ENCODE measurements at places on chromosomes 1 and 21. TPM values are rescaled to one million over a fixed set of nuclear protein-coding genes. Genes with fewer than 3 reads are reported as not detected.

SPRR2G gene
- not detected for total RNA-seq

PGLYRP3 gene
- total RNA-seq, result not detected

OR2T29 gene
- not detected for total RNA-seq

SHE gene
- 6.2 TPM for total RNA-seq

LMX1A gene
- total RNA-seq, result 0.12 TPM

OPRD1 gene
- total RNA-seq, result not detected

GRCh38 chr1:233328142-233328921, 808 bp downstream of the MAP3K21 start:
- DNase-seq, result peak; percentile 13

DNA sequence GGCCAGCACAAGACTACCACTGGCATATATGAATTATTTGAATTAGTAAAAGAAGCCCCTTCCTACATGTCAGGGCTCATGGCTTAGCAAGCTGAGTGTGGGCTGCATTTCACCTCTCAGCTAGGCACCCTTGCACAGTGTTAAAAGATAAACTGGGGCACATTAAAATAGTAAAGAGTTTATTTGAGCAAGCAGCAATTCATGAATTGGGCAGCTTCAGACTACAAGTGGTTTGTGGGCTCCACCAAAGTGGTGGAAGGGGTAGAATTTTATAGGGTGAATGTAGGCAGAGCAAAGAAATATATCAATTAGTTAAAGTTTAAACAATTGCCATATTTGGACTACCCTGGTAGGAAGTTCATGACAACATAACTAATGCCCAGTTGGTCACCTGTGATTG, 178.8 kb downstream of the PLPP3 start:
- no peak for DNase-seq

- peak; percentile 30 for DNase-seq
These were observed 7.0 kb downstream of the ENSA start for GRCh38 chr1:150622303-150622975.

DNA sequence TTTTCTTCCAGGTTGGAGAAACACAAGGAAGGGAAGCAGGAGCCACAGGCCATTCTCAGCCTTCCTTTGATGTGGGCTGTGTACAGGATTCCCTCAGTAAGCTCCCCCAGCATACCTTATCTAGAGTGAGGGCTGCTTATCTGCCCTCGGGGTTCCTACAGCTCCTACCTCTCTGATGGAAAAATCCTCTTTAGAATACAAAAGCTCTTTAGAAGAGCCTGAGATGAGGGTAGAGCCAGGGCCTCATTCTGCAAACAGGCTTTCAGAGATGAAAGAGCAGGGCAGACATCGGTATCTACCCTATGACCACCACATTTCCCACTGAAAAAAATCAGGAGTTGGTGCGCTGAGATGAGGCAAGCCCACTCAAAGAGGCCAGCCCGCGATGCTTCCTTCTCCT, 85.1 kb downstream of the PLPP3 start:
- DNase-seq, result no peak

- peak; percentile 79 for DNase-seq
These were observed 90.4 kb downstream of the INTS7 start for GRCh38 chr1:211944733-211945500.

GRCh38 chr1:26278724-26279455, 996 bp upstream of the SH3BGRL3 start:
- DNase-seq, result no peak

- DNase-seq, result no peak
These were observed 226.3 kb upstream of the USP24 start for GRCh38 chr1:55441489-55441888.

- no peak for DNase-seq
These were observed 59.1 kb downstream of the APCS start for GRCh38 chr1:159646687-159647086.

DNA sequence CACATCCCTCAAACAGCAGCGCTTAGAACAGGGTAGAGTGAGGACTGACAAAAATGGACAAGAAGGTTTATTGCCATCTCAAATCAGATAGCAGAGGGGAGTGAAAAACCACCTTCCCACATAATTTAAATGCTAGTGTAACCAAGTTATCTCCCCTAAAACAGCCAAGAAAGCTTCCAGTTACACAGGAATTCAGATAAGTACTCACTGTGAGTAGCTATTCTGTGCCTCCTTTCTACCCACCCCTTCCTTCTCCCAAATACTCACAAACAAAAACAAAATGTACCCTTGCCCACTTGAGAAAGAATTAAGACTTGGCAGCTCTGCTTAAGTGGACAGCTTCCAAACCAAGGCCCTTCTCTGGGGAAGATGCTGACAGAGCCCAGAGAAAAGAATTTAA, 9.1 kb downstream of the OTUD7B start:
- DNase-seq, result no peak

DNA sequence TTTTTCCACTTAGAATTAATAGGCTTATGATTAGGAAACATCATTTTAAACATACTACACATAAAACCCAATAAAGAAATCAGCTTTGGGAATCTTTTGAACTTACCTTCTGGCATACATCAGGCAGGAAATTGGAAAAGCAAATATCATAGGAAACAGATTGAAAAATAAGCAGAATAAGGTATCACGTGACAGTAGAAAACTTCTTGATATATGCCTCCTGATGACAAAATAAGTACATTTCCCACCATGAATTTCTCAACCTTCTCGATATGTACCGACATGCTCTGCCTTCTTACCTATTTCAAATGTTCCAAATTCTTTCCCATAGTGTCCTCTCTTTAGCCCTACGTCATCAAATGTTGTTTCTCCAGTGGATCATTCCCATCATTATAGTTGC, 72.4 kb downstream of the CLCA4 start:
- DNase-seq, result no peak

- DNase-seq, result no peak
These were observed 47.1 kb downstream of the MDM4 start for GRCh38 chr1:204563307-204563706.

- peak; percentile 21 for DNase-seq
These were observed 36.2 kb upstream of the KCNA10 start for GRCh38 chr1:110554871-110555801.

- DNase-seq, result no peak
These were observed 182.6 kb upstream of the LYPLAL1 start for GRCh38 chr1:218991089-218991488.

DNA sequence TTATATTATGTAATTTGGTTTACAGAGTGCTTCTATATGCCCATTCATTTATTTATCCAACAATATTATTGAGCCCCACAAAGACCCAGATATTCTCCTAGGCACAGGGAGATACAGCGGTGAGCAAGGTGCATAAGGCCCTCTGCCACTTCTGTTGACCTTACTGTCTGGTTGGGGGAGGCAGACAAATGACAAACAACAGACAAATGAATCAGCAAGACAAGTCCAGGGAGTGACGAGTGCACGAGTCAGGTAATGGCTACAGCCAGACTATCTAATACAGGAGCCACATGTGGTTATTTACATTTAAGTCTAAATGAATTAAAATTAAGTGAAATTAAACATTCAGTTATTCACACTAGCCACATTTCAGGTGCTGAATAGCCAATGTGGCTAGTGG, 22.0 kb upstream of the BCAR3 start:
- DNase-seq, result no peak

All from mucosa of gallbladder (tissue), 1 donor.